Ascending aorta (tissue), 2 donors: ENCODE measurements at places on chromosomes 6 and 20. TPM values are rescaled to one million over a fixed set of nuclear protein-coding genes. Genes with fewer than 3 reads are reported as not detected.

MUC21 gene
- not detected for total RNA-seq

TOX2 gene
- 47.0 TPM for total RNA-seq

CAPN11 gene
- 0.43 TPM for total RNA-seq

ZNF165 gene
- total RNA-seq, result not detected

TNNC2 gene
- total RNA-seq, result not detected

LTV1 gene
- total RNA-seq, result 4.6 TPM

KIF25 gene
- not detected for total RNA-seq

TUBB1 gene
- total RNA-seq, result not detected

PNLDC1 gene
- total RNA-seq, result not detected

TNFRSF21 gene
- 1.8 TPM for total RNA-seq

CALHM4 gene
- not detected for total RNA-seq

VGLL2 gene
- total RNA-seq, result not detected

CTAGE9 gene
- not detected for total RNA-seq

ECT2L gene
- total RNA-seq, result not detected

ARMH2 gene
- total RNA-seq, result not detected

ID4 gene
- 103 TPM for total RNA-seq

NKAIN4 gene
- total RNA-seq, result not detected

RPS21 gene
- 1,828 TPM for total RNA-seq

MOG gene
- not detected for total RNA-seq

BNIP5 gene
- not detected for total RNA-seq

LIN28B gene
- not detected for total RNA-seq

ANGPT4 gene
- total RNA-seq, result 5.7 TPM

CDKAL1 gene
- 11.9 TPM for total RNA-seq

ETV7 gene
- not detected for total RNA-seq

UBE2J1 gene
- total RNA-seq, result 29.5 TPM

NRN1 gene
- 40.8 TPM for total RNA-seq

HSPA12B gene
- 64.8 TPM for total RNA-seq

XKR7 gene
- not detected for total RNA-seq
